Tongue (tissue), 3 donors: ENCODE measurements at places on chromosomes 1 and 21. TPM values are rescaled to one million over a fixed set of nuclear protein-coding genes. Genes with fewer than 3 reads are reported as not detected.
A peak's percentile ranks its signal among the peaks of the same experiment; 100 is the strongest.

The CD1C gene
- total RNA-seq, result 1.9 TPM

GRCh38 chr1:202648605-202649226, 61.5 kb downstream of the SYT2 start:
- DNase-seq, result no peak

DNA sequence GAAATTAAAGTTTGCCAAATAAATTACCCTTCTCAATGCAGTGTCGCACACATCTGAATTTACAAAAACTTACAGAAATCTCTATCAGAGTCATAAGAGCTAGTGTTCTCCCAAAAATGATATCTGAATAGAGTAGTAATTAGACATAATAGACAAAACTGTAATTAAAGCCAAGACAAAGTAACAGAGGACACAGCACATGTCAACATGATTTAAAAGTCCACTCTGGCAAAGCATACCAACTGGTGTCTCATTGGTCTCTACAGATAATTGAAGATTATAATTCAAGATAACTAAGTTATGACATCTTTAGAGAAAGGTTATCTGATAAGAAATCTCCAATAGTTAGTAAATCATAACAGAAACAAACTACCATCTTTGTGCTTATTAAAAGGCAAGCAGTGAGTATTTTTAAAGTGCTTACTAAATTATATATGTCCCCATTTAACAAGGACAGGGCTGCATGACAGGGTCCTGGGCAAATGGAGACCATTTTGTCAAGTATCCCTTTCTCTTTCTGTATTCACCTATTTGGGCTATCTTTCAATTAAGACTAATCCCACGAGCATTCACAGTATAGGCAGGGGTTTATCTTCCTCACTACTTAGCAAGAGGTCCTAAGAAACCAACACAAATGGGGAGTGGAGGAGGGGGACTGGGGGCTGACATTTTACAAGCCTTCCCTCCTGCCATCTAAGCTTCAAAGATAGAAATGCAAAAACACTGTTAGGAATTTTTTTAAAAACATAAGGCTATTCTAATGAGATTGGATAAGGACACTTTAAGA, 26.0 kb downstream of the PTP4A2 start:
- DNase-seq, result no peak

The NUDT17 gene
- total RNA-seq, result 14.0 TPM

The CELA2B gene
- 0.41 TPM for total RNA-seq

- no peak for DNase-seq
These were observed 26.1 kb upstream of the SLAMF6 start for GRCh38 chr1:160548960-160549664.

DNA sequence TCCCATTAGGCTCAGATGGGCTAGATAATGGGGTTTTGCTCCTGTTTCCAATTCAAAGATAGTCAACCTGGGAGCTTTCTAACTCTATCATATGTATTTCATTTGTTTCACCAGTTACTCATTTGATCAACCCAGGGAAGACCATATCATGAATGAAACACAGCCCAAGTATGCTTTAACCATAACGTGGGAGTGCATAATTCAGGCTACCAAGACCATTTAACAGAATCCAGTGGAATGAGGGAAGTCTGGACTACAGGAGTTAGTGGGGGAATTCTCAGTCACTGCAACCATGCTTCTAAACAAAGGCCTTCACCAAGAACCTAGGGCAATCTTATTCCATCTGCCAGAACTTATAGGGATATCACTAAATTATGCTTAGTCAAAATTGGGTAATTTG, 15.0 kb upstream of the SLC16A1 start:
- DNase-seq, result no peak

- DNase-seq, result no peak
These were observed 19.9 kb upstream of the SAMD11 start for GRCh38 chr1:903721-904271.

The WNT3A gene
- total RNA-seq, result 1.6 TPM

DNA sequence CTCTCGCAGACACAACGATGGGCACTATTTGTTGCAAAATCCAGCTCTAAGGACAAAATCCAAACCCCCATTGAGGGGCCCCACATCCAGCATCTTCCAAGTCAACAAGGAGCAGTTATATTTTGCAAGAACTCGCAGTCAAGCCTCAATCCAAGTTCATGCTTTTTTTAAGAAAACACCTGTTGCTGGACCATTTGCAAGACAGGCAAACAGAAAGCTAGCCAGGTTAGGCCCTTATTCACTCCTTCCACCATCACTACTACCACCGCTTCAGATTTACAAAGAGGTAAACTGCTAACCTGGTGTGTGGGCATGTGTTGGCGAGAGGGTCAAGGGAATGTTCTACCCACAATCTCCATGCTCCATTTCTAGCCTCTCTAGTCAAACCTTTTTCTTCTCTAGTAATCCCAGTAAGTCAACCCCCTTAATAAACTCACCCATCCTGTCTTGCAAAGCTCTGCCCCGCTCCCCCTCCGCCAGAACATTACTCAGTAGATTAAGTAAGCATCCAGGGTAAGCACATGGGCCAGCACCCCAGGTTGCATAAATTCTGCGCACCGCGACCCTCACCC, 703 bp downstream of the ERI3 start:
- DNase-seq, result peak; percentile 27

The KCNA2 gene
- total RNA-seq, result 4.8 TPM

DNA sequence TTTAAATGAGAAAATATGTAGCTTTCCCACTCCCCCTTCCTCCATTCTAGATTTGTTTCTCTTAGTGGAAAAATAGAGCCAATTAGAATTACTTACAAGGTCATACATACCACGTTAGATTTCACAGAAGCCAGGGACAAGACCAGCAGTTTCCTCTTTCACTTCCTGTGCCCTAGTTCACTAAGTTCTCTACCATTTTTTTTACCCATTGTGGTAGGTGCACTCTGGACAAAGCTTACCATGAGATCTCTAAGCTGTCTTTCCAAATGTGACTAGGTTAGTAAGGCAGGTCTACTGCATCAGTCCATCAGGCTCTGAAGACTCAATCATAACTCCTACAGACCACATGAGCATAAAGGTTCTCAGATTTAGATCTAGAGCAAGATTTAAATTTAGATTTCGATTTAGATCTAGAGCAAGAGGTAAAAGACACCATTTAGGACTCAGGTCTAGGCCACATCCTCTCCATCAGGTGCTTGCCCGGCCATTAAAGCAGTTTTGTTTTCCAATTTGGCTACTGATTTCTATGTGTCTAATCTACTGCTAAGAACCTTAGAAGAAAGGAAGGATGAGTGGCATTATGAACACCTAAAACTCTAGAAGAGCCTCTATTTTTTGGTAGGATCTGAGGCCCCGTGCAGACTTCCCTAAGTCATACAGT, 235.3 kb downstream of the FAF1 start:
- DNase-seq, result no peak

- DNase-seq, result no peak
These were observed 131.9 kb downstream of the BACH1 start for GRCh38 chr21:29430576-29430975.

The CD244 gene
- not detected for total RNA-seq

DNA sequence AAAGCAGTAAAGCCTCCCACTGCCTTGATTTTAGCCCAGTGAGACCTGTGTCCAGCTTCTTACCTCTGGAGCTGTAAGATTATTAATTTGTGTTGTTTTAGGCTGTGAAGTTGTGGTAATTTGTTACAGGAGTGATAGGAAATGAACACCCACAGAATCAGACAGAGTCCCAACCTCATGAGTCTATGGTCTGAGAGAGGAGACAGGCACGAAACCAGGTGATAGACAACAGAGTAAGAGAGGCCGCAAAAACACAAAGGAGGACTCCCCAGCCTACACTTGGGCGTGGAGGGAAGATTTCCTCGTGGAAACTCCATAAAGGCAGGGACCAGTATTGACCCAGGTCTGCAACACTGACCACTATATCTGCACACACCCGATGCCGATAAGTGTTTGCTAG, 234.6 kb upstream of the JUN start:
- no peak for DNase-seq

The PKP1 gene
- 137 TPM for total RNA-seq

The ATP1A4 gene
- total RNA-seq, result 0.62 TPM

- DNase-seq, result no peak
These were observed 125.2 kb downstream of the MAST2 start for GRCh38 chr1:45928486-45929205.
